ENCODE measurements at places on chromosomes 6 and 20.

DNA sequence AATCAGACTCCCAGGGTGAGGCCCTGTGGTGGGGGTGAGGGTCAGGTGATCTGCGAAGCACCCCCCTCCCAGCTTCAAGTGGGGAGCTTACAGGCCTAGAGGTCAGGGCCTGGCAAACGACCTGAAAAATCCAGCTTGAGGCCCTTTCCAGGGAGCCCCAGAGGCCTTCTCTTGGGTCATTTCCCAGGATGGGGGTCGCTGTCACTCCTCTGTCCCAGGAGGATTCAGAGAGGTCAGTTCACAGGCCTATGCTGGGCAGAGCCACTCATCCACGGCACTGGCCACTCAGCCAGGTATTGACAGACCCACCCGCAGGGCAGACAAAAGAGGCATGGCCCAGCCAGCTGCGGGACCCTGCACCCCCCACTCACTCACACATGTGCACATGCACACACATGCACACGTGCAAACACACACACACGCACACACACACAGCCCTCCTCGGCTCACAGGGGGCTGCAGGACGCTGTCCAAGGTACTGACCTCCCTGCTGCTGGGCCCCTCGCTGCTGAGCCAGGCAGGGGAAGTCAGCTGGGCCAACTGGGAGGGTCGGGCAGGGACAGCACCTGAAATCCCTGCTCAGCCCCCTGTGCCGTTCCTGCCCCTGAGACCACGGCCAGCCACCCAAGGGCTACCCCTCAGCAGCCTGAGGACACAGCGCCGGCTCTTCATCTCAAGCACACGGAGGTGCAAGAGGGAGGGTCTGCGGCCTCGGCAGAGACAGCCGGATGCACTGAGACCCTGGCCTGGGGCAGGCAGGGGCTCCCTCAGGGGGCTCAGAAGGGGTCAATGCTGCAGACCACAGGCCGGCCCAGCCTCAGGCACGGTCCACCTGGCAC is 113.8 kb downstream of the TAF4 start:
- DNase-seq: no peak

DNA sequence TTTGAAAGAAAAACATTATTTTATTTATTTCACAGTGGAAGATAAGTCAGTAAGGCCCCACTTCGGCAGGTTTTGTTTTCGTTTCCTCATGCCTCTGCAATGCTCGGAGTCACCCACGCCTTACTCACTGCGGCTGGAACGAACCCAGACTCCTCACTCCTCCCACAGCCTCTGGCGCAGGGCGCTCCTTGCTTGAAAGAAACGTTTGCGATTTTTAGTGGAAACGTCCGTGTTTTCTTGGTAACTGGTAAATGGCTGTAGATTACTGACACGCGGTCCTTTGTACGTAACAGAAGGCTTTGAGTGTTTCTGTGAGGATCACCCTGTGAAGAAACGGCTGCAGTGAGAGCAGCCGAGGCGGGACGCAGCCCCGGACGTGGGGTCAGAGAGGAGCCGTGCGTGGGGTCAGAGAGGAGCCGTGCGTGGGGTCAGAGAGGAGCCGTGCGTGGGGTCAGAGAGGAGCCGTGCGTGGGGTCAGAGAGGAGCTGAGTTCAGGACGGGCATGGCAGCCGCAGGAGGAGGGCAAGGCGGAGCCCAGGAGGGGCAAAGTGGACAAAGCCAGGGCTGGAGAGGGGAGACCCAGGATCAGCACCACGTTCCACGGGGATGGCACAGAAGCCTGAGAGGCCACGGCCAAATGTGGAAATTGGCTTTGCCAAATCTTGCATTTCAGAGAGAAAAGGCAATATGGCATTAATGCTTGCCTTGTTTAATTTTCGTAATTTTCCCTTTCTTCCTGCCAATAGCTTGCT is 198.6 kb upstream of the THBS2 start:
- DNase-seq: no peak

- DNase-seq: no peak
Measured at GRCh38 chr20:25533920-25534700, 51.2 kb downstream of the NINL start.

DNA sequence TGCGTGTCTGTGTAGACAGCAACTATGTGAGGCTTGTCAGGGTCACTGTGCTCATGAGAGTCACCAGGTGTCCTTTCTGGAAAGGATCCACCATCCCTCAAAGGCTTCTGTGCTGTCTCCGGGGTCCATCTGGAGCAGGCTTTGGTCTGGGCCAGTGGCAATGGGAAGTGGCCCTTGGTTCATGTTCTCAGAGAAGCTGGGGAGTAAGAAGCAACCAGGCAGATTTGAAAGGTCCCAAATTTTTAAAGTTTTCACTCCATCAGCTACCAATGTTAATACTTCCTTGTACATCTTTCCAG is 68.2 kb downstream of the GCNT2 start:
- no peak for DNase-seq

GRCh38 chr6:134289204-134289575 is 28.7 kb downstream of the SGK1 start:
- DNase-seq: no peak

GRCh38 chr6:154218301-154218700 is 138.3 kb downstream of the IPCEF1 start:
- no peak for DNase-seq

DNA sequence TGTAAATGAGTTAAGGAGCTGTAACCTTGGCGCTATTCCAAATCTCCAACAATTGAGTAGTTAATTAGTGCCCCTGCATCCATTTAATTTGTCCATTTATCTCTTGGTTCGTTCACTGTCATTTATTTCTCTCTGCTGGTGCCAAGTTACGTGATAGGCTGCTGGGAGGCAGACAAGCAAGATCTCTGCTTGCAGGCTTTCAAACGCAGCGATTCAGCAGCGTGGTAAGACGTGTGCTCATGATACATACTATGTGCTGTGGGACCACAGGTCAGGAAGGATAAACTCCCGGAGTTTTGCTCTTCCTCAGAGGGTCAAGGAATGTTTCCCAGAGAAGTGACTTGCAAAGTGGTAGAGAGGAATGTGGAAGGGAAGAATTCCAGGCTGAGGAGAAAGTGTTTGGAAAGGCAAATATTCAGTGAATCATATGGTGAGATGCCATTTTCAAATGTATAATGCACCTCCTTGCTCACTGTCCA is 46.4 kb downstream of the UTRN start:
- DNase-seq: no peak

Measured in CD4-positive, alpha-beta T cell treated with Interleukin-4 for 4 hours (primary cell).